Natural killer cell treated with Interleukin-12 subunit alpha and Interleukin-12 subunit beta and Interleukin-15 and Interleukin-18, amount 100 ng/mL, for 72 hours (primary cell): ENCODE measurements at places on chromosomes 5 and 9.

GRCh38 chr5:131587541-131587940 lies 47.5 kb downstream of the RAPGEF6 start:
- no peak for DNase-seq

- DNase-seq, result no peak
Measured at GRCh38 chr5:94928891-94929290, 310.4 kb downstream of the SLF1 start.

DNA sequence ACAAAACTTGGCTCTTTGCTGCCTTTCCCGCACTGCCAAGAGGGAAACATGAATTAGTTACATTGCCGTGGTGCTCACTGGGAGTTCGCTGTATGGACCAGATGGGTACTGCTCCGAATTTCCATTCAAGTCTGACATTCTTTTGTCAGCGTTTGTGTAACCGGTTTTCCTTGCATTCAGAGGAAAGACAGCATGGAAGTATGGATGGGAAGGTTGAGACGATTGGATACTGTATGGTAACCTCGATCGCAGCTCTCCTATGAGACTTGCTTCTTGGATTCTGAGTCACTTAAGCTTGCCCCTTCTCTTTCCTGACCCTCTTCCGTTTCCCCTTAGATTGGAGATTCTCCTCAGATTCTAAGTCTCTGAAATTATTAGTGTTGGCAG lies 625 bp upstream of the UBLCP1 start:
- no peak for DNase-seq

DNA sequence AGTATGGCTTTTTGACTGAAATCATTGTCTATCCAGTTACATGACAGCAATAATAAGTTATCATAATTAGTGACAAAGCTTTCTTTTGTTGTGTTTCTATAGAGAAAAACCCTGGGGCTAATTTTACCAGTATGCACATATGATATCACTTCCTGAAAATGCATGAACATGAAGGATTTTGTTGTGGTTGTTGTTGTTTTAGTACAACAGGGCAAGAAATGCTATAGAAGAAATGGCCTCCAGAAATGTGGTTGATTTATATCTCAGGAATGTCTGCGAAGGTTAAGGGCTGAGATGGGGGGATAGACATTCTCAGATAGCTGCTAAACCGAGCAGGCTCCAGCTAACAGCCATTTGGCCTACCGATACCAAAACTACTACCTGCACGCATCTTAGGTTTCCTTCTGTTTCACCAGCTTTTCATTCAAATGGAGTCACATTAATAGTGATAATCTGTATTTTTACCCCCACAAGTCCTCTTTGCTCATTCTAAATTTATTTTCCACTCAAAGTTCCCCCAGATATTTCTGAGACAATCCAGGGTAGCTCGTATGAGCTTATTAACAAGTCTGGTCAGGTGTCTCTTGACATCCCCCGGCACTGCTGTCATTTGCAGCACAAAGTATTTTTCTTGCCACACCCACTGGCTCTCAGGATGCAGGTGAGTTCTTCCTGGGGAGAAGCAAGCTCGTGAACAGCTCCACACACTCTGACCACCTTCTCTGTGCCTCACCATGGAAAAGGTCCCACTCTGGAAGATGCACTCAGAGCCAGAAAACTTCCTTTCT lies 232.4 kb upstream of the GAS1 start:
- DNase-seq, result no peak

GRCh38 chr9:124507880-124508423 lies 753 bp upstream of the NR5A1 start:
- no peak for DNase-seq

DNA sequence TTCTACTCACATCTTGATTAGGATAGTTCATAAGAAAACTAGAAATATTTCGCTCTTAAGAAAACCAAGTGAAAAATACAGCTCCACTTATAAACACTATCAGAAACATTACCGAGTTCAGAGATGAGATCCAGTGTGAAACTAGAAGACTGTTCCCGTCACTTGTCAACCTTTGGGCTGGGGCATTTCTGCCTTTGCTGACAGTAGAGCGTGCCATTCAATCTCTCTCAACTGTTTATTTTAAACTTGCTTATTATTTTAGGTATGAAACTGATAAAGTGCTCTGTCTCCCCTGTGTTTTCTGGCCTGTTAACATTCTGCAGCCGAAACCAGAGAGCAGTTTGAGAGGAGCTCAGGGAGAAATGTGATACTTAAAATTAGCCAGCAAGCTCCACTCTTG lies 16.7 kb downstream of the MRRF start:
- no peak for DNase-seq

- DNase-seq, result peak; percentile 23
Measured at GRCh38 chr9:133976887-133977286, 15.2 kb downstream of the VAV2 start.

DNA sequence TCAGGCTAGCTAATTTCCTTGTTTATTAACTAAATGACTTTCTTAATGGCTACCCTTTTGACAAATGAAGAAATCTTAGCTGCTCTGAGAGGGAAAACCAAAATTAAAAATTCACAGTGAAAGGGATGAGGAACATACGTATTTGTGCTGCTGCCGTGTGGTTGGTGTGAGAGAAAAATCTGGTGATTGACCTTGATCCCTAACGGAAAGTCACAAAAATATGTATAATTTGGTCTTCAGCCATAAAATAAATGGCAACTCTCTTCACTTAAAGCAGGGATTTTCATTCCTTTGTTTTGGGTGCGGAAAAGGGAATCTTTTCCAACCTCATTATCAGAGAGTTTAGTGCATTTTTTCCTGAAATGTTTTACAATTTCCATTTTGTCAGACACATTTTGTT lies 40.4 kb downstream of the PAM start:
- DNase-seq, result no peak

DNA sequence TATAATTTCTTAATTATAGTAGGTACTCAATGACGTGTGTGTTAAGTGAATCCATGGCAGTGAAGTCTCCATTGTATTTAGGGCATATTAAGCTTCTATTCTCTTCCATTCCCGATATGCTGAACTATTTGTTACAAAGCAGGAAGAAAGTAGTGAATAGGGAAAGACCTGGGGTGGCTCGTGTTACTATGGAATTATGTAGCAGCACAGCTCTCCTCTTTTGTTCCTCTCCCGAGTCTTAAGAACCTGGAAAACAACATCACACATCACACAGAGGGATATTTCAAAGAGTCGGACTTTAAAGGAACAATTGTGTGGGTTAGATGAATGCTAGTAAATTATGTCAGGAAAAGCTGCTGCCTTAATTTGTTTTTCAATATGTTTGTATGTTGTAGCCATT lies 131.8 kb downstream of the PCSK5 start:
- DNase-seq, result no peak

DNA sequence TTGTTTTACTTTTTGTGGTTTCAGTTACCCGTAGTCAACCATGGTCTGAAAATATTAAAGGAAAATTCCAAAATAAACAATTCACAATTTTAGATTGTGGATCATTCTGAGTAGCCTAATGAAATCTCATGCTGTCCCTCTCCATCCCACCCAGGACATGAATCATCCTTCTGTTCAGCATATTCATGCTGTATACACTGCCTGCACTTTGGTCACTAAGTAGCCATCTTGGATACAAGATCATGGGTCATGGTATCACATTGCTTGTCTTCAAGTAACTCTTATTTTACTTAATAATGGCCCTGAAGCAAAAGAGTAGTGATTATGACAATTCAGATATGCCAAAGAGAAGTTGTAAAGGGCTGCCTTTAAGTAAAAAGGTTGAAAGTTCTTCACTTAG lies 536.5 kb upstream of the ACO1 start:
- no peak for DNase-seq

DNA sequence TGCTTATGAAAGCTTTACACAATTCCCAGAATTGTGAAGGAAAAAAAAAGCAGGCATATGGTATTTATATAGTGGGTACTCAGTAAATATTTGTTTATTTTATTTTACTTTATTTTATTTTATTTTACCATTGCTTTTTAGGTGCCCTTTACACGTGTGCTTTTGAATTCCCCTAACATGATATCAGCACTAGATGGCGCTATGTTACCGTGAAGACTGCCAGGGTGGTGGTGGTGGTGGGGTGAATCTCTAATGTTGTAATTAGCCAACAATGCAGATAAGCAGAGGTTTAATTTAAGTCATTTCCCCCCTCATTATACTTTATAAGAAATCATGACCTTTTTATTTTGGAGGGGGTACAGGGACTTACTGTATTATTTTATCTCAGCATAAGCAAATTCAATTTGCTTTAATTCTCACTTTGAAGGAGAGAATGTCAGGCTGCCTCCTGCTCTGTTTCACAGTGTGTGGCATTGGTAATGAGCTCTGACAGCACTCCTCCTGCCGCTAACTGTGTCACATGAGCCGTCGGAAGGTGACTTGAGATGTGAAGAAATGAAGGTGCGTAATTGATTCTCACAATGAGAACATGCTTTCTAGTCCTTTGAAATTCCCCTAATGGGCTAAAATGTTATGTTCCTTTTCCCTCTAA lies 165.6 kb downstream of the YTHDC2 start:
- no peak for DNase-seq

- DNase-seq, result no peak
Measured at GRCh38 chr5:68898951-68899471, 194.8 kb upstream of the SLC30A5 start.

GRCh38 chr5:35202319-35203111 lies 27.8 kb downstream of the PRLR start:
- no peak for DNase-seq

DNA sequence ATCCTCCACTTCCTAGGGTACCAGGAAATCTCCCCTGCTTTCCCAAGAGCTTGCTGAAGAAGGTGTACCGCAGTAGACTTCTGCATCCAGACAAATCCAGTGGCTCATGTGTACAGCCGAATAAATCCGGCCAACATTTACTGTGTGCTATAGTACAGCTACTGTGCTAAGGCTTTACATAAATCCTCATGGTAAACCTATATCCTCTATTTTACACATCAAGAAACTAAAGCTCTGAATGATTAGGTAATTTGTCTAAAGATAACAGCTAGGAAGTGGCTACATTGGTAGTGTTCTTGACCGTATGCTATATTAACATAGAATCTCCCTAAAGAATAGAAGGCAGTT lies 511 bp upstream of the WDR41 start:
- no peak for DNase-seq

DNA sequence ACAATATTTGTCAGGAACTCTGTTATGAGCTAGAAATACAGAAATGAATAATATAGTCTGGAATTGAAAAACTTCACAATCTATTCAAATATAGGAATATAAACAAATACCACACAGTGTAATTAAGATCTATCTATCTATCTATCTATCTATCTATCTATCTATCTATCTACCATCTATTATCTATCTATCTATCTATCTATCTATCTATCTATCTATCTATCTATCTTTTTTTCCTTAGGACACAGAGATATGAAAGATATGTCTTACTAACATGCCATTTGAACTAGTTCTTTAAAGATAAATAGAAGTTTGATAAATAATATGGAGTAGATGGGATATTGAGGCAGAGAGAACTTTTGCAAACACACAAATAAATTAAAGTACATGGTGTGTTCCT lies 357.8 kb downstream of the PARP8 start:
- DNase-seq, result no peak

DNA sequence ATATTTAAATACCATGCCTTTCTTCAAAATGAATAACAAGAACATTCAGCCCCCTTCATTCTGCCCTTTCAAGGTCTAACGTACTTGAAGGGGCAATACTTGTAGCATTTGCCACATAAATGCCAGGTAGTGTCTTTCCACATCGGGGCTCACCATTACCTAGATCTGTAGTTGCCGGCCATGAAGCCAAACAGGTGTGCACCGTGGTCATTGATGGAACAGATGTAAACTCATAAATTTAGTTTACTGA lies 193.0 kb downstream of the CD180 start:
- no peak for DNase-seq

GRCh38 chr5:82445726-82446335 lies 167.7 kb upstream of the RPS23 start:
- no peak for DNase-seq

DNA sequence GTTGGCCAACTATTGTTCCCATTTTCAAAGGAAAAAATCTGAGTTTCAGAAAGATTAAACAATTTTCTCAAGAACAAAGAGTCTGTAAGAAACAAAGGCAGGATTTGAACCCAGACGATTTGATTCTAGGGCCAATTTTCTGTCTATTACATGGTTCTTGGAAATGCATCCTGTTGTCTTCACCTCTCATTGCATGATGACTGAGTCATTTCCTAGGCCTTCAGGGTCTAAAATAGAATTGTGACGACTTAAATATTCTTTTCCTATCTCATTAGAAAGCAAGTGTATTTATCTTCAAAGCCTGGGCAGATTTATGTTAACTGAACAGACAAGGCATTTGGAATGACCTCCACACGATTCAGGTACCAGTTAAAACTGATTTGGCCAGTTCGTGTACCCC lies 512.9 kb downstream of the NTRK2 start:
- no peak for DNase-seq

GRCh38 chr5:107783551-107783950 lies 112.8 kb upstream of the EFNA5 start:
- DNase-seq, result no peak

- no peak for DNase-seq
Measured at GRCh38 chr5:55141945-55142690, 17.9 kb upstream of the GPX8 start.

DNA sequence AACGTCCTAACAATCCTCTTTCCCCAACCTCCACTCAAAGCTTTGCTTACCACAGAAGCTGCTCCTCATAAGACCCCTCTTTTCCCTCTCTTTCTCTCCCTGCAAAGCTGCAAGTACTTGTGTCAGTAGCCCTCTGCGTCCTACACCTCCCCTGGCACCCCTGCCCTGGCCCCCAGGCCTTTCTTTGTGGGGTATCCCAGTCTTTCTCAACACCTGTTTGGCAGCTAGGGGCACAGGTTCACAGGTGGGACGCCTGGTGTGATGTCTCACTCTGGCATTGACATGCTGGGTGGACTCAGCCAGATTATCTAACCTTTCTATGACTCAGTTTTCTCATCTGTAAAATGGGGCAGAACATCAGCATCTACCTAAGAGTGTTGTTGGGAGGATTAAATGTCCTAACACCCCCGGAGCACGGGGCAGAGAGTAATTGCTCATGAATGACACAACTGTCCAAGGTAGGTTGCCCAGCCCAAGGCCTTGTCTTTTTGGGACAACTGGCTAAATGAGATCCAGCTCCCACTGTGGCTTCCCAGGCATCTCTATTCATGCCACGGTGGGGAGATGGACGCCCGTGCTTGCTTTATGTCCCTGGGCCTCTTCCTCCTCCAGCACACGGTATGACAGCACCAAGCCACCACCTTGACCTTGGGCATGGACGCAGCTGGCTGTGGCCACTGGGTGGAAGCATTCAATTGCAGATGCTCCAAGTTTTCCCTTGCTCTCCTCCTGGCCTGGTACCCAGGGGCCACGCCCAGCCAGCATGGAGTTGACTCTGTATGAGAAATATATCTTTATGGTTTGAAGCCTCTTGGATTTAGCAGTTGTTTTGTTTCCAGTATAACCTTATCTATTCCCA lies 190.4 kb downstream of the RGS3 start:
- DNase-seq, result no peak

GRCh38 chr9:69313175-69313574 lies 11.8 kb upstream of the ENTREP1 start:
- DNase-seq, result no peak

- no peak for DNase-seq
Measured at GRCh38 chr9:81628897-81629296, 60.5 kb downstream of the TLE1 start.
